ENCODE measurements at places on chromosomes 1 and 21.

DNA sequence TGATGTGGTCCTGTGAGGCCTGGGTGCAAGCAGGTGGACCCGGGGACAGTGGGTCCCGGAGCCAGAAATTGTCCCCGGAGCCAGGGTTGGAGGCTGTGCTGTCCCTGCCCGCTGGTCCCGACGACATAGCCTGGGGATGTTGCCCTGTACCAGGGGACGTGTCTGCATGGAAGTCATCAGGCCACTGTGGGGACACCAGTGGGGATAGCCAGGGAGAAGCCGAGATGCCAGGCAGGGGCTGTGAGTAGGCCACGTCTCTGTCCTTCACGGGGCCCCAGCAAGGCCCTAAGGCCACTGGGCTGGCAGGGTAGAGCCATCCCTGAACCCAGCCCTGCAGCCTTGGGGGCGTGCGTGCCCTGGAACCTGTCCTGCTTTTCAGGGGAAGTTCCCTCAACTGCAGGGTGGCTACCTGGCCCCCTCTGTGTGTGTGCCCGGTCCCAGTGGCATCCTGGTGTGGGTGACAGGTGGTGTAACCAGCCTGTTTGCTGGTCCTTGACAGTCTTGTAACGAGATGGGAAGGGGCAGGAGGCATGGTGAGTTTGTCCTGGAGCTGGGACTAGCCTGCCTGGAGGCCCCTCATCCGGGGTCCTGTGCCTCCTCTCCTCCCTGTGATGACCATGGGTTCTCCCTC is 73.2 kb downstream of the OBSCN start:
- no peak for DNase-seq

GRCh38 chr1:53495633-53496345 is 36.6 kb downstream of the DMRTB1 start:
- DNase-seq = no peak

GRCh38 chr1:245475126-245475525 is 320.3 kb downstream of the KIF26B start:
- DNase-seq = no peak

DNA sequence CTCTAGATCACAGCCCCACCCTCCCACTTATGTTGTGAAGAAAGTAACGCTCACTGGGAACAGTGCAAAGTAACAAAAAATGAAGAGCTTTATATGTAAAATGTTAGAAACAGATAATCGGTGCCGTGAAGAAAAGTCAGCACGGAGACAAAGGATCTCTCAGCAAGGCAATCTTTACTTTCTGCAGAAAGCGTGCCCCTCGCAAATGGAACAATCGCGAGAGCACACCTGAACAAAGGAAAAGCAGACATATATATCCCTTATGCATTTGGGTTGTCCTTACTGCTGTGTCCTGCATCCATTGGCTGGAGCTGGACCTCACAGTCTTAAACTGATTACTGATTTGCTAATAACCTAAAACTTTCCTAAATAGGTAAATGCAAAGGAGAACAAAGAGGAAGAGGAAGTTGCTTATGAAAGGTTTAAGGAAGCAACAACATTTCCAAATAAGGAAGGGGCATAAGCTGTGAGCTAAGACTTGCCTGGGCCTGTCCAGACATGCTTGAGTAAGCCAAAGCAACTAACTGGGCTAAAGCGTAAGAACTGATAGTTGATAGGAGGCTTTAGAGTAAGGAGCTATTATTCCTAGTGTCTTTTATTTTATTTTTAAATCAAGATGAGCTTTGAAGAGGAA is 89.7 kb downstream of the GTF2B start:
- DNase-seq = peak; percentile 2

DNA sequence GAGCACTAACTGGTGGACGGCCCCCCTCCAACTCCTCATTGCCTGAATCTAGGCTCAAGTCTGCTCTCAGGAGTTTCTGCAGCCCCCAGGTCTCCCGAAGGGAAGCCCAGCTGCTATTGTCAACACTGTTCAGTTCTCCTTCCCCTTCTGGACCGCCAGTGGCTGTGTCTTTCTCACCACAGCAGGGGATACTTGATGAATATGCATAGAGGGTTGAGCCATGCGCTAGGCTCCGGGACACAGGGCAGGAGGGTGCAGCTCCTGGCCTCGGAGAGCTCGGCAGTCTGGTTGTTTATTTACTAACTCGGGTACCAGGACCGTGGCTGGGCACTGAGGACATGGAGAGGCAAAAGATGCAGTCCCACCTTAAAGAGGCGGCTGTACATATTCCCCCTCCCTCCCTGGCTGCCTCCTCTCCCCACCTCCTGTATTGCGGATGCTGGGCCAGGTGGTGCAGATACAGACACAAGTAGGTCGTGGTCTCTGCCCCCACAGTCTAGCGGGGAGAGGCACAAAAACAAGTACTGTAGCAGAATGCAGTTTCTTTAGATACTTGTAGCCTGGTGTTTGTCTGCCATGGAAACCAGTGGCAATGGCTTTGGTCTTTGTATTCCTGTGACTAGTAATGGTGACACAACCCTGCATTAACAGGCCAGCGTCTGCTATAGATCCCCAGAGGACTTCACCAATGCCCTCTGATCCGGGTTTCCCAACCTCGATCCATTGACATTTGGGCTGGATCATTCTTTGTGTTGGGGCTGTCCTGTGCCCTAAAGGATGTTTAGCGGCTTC is 26.2 kb downstream of the ARHGEF10L start:
- DNase-seq = peak; percentile 22

- peak; percentile 91 for DNase-seq
These were observed 170.6 kb downstream of the RUNX1 start for GRCh38 chr21:34878501-34878900.

DNA sequence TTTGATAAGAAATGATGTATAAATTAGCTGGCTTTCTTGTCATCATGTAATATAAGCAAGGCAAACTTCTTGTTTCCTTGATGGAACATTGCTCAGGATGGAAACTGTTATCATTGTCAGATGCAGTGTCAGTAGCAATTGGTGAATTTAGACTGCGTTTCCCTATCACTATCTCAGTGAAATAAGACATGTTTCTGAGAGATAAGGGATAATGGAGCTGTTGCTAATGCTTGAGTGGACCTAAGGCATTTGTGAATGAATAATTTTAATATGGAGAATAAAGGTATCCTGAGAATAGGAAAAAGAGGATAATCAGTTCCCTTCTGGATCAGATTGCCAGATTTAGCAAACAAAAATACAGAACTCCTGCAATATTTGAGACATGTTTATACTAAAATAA is 160.9 kb downstream of the HLX start:
- DNase-seq = no peak

GRCh38 chr1:170114906-170115305 is 30.9 kb upstream of the NTMT2 start:
- DNase-seq = no peak

DNA sequence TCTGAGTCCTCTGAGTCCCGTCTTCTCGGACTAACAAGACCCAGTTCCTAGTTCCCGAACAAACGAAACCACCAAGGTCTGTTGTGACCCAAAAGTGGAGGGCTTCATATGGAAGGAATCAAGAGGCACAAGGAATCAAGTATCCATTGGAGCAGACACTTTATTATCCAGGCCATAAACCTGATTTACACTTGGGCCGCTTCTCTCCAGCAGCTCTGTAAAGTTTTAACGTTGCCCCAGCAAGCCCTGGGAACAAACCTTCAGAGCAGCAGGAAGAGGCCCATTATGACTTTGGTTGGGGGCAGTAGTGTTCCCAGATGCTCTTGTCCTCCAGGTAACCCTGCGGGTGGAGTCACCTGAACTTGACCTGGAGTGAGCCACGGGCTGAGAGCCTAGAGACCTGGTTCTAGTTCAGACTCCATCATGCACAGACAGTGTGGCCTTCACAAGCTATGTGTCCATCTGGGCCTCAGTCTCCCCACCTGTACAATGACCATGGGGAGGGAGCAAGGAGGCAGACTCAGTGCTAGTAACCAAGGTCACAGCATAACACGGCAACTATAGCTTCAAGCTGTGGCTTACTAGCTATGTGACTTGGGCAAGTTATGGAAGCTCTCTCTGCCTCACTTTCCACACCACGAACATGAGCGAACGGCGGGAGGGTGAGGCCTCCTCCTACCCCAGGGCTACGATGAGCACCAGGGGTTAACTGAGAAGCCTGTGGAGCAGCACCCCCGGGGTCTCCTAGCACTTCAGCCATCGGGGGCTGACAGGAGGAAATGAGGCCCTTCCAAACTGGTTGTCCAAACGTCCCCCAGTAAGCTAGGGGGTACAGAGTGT is 95.7 kb downstream of the GLIS1 start:
- DNase-seq = no peak

- DNase-seq = no peak
These were observed 3.0 kb upstream of the RGS8 start for GRCh38 chr1:182687361-182687760.

- no peak for DNase-seq
These were observed 53.6 kb downstream of the KCNAB2 start for GRCh38 chr1:6099297-6099696.

DNA sequence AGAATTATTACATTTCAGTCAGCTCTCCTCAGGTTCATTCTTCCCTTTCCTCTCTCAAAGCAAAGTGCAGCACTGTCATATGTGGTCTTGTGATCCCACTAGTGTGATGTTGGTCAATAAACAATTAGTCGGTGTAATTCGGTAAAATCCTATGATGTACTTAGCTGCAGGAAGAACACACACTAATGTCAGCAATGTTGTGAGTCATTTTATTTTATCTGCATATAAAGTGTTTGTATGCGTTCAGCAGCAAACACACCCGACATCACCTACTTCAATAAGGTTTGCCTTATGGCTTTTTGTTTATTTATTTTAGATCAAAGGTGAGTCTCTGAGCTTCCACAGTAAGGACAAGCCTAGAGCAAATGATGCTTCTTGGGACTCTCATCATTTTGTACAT is 47.8 kb downstream of the PTPN14 start:
- DNase-seq = peak; percentile 13

GRCh38 chr21:40490408-40490807 is 356.6 kb downstream of the DSCAM start:
- DNase-seq = no peak

GRCh38 chr21:16086121-16086520 is 356.3 kb downstream of the USP25 start:
- no peak for DNase-seq

- DNase-seq = no peak
These were observed 5.6 kb upstream of the GPR25 start for GRCh38 chr1:200867018-200867811.

- DNase-seq = peak; percentile 99
These were observed 52.2 kb downstream of the SDC3 start for GRCh38 chr1:30856260-30856790.

- no peak for DNase-seq
These were observed 60.6 kb upstream of the CASZ1 start for GRCh38 chr1:10856863-10857598.

DNA sequence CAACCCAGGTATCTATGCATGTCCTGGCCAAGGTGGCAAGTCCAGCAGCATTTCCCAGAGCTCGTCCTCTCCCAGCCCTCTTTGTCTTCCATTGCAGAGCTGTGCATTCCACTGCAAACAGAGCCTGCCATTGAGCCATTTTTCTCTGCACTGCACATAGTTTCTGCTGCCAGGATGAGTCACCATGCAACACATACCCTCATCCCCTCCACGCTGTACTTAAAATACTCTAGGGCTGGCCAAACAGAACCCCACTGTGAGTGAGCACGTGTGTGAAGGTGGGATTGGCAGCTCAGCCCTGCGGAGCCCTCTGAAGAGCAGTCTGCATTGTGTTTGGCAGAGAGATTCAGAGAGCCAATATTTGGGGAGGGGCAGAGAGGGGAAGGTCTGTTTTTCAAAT is 3.9 kb upstream of the ATP1B1 start:
- DNase-seq = peak; percentile 40

GRCh38 chr1:88650676-88651418 is 33.2 kb upstream of the PKN2 start:
- no peak for DNase-seq

- DNase-seq = no peak
These were observed 15.0 kb upstream of the TGFB2 start for GRCh38 chr1:218330043-218330623.

DNA sequence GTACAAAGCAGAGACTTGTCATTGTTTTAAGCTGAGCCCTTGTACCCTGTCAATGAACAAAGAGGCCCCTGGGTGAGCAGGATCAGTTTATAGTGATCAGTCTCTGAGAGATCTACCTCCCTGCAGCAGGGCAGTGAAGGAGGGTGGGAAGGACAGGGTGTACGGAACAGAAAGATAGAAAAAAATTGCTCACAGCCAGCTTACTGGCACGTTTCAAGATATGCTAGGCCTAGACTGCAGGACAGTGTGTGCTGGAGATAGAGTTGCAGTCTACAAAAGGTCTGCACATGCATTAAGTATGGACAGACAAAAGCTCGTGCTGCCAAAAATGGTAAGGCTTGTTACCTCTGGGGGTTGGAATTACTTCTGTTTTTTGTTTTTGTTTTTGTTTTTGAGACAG is 34.6 kb downstream of the OVAAL start:
- DNase-seq = no peak

DNA sequence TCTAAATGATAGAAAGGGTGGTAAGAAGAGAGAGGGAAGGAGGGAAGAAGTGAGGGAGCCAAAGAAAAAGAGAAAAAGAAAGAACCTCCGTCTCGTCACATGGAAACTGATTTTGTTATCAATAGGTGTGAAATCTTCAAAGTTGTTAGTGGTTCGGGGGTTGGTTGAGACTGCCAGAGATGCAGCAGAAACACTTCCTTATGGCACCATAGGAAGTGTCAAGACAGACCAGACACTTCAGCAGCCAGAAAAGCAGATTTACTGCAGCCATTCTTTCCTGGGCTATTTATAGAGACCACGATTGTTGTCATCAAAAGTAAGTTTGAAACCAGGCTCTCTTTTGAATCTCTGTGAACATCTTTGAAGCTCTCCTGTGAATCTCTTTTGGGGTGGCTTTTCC is 150.5 kb downstream of the PLPPR5 start:
- DNase-seq = no peak

DNA sequence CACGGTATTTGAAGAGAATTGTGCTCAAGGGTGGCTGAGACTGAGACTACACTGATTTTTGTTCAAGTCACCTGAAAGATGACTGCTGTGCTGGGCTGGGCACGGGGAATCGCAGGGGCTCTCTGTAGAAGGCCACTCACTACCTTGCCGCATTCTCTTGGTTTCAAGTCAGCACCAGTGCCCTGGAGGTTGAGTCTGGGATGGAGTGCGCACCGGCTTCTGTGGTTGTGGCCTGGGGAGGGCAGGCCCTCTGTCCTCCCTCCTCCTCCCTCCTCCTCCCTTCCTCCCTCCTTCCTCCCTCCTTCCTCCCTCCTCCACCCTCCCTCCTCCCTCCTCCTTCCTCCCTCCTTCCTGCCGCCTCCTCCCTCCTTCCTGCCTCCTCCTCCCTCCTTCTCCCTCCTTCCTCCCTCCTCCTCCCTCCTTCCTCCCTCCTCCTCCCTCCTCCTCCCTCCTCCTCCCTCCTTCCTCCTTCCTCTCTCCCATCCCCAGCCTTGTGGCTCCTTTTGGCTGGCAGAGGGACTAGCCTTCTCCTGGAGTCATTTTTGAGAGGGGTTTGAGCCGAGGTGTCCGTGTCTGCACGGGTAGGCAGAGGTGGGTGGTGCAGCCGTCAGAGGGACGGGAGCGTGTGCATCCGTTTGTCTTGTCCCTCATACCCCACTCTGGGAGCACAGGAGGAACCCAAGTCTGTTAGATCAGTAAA is 9.5 kb downstream of the RER1 start:
- no peak for DNase-seq

- DNase-seq = peak; percentile 34
These were observed 4.5 kb upstream of the DDR2 start for GRCh38 chr1:162627662-162628296.
